ENCODE measurements at places on chromosomes 16 and 17. TPM values are rescaled to one million over a fixed set of nuclear protein-coding genes. Genes with fewer than 3 reads are reported as not detected.

The TBC1D3C gene
- total RNA-seq = not detected

The SEPTIN1 gene
- total RNA-seq = not detected

The ADAT1 gene
- 68.1 TPM for total RNA-seq

The SOX9 gene
- 1.6 TPM for total RNA-seq

The LITAFD gene
- not detected for total RNA-seq

The TM4SF5 gene
- not detected for total RNA-seq

The NPIPB8 gene
- not detected for total RNA-seq

The GH1 gene
- not detected for total RNA-seq

The MBTPS1 gene
- 81.6 TPM for total RNA-seq

The OTOP3 gene
- not detected for total RNA-seq

The CARD14 gene
- 3.4 TPM for total RNA-seq

The OR1F1 gene
- not detected for total RNA-seq

The CEP112 gene
- 1.6 TPM for total RNA-seq

The PRR35 gene
- total RNA-seq = not detected

The GUCY2D gene
- not detected for total RNA-seq

The VTN gene
- not detected for total RNA-seq

The PLCG2 gene
- 0.41 TPM for total RNA-seq

The PHOSPHO1 gene
- total RNA-seq = not detected

All from A375 (cell line).